ENCODE measurements at places on chromosomes 3 and 15.

GRCh38 chr15:46677491-46677890, 1039.8 kb upstream of the SEMA6D start:
- no peak for DNase-seq

GRCh38 chr3:194554473-194555123, 67.8 kb upstream of the ATP13A3 start:
- DNase-seq, result peak; percentile 93

DNA sequence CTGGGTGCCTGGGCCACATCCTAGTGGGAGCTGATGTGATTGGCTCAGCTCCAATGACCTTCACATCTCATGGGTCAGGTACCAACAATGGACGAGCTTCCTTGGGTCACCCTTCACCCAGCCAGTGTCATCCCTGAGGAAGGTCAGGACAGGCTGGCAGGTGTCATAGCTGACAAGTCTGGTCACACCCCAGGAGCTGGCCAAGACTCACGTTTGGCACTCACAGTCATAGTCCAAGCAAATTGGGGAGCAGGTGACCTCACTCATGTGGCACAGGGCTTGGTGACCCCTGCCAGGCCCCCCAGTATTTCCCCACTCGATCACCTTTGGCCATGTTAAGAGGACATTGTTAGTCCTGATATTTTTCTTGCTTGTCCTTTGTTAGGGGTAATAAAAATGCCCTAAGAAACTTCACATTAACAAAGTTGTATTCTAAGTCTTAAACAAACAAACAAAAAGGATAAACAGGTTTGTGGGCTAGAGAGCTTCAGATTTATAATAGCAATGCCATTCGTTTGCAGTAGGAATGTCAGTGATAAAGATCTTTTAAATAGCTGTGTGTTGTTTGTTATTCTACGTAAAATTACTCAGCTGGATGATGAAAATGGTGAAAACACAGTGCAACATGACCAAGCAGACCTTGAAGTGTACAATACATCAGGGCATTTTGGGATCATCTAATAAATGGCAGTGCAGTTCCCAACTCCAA, 79.5 kb upstream of the POMGNT2 start:
- no peak for DNase-seq

DNA sequence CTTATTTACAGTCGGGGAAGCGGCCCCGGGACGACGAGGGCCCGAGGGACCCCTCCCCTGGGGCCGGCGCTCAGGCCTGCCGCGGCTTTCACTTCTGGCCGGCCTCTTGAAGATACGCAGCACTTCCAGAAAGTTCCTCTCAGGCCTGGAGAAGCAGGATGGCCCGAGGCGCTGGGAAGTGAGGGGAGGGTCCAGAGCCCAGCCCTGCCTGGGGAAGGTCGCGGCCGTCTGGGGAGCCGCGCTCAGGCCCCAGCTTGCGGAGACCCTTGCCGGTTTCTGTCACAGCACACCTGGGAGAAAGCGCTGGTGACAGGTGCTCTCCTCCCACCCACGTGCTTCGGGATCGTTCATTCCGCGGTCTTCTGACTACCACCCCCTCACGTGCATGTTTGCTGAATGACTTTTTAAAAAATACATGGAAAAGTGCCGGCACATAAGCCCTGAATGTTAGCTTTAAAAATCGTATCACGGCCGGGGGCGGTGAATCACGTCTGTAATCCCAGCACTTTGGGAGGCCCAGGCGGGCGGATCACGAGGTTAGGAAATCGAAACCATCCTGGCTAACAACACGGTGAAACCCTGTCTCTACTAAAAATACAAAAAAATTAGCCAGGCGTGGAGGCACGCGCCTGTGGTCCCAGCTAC, 727 bp upstream of the TM2D3 start:
- no peak for DNase-seq

DNA sequence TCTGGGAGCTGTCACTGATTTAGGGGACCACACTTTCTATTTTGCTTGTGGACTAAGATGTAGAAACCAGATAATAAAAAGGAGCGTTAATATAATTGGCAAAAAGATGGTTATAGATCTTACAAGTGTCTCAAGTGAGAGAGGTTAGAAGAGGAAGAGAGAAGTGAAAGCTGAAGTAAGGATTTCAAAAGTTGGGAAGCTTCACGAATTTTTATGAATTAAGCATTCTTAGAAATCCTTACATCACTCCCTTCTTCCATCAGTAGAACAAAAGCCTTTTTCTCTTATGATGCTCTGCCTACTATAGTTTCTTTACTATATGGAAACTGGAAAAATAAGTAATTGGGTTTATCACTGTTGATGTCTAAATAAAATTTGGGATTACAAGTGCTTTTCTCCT, 146.5 kb downstream of the FNDC3B start:
- DNase-seq, result no peak

GRCh38 chr3:142641504-142641903, 45.3 kb downstream of the PLS1 start:
- DNase-seq, result no peak

GRCh38 chr3:89932882-89933281, 825.5 kb downstream of the EPHA3 start:
- DNase-seq, result no peak
